ENCODE measurements at places on chromosomes 3 and 15. TPM values are rescaled to one million over a fixed set of nuclear protein-coding genes. Genes with fewer than 3 reads are reported as not detected.

Gene GOLGA8J
- 0.07 TPM for total RNA-seq

Gene CPNE4
- total RNA-seq, result not detected

Gene PRRT3
- total RNA-seq, result 1.9 TPM

Gene OXTR
- 0.63 TPM for total RNA-seq

Gene SI
- total RNA-seq, result not detected

Gene LMCD1
- 2.3 TPM for total RNA-seq

Gene DNAH12
- under 0.01 TPM for total RNA-seq

Gene IQCF5
- not detected for total RNA-seq

Gene SPPL2A
- total RNA-seq, result 57.5 TPM

Gene GP9
- total RNA-seq, result not detected

Gene TMEM40
- total RNA-seq, result 336 TPM

Gene NECTIN3
- total RNA-seq, result 8.2 TPM

Gene IL16
- 0.07 TPM for total RNA-seq

Gene MCF2L2
- total RNA-seq, result 0.14 TPM

Gene LEKR1
- total RNA-seq, result 0.67 TPM

Gene SCN11A
- total RNA-seq, result not detected

Gene GOLGA8Q
- total RNA-seq, result 0.21 TPM

Gene CHCHD6
- total RNA-seq, result 28.1 TPM

Gene HESX1
- not detected for total RNA-seq

Gene TEX55
- total RNA-seq, result not detected

Gene CDHR4
- total RNA-seq, result not detected

Gene NR1I2
- not detected for total RNA-seq

Gene OSTN
- total RNA-seq, result not detected

Gene TM4SF4
- total RNA-seq, result not detected

Gene NRROS
- total RNA-seq, result 0.03 TPM
